ENCODE measurements at places on chromosomes 4 and X.

- no peak for DNase-seq
Observed at GRCh38 chrX:115318139-115318538, 28.6 kb downstream of the LUZP4 start.

- no peak for DNase-seq
Observed at GRCh38 chrX:38878641-38879340, 77.5 kb downstream of the MID1IP1 start.

DNA sequence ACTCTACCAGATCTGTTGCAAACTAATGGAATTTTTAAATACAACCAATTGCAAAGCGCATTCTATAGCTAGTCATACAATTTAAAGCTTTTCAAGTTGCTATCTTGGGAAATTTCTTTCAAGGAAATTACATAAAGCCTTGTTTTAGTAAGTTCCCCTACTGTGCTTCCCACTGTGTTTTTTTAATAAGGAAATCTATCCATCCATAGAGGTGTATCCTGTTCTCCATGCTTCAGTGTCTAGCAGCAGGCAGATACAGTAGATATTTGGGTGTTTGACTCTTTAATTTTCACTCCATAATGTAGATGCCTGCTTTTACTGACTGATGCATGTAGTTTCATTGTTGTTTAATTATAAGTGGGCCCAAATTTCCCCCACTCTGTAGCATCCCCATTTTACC is 171.6 kb upstream of the POU3F4 start:
- no peak for DNase-seq

- no peak for DNase-seq
Observed at GRCh38 chr4:9936129-9936644, 85.1 kb downstream of the SLC2A9 start.

GRCh38 chr4:24408640-24409039 is 175.7 kb downstream of the DHX15 start:
- DNase-seq = no peak

DNA sequence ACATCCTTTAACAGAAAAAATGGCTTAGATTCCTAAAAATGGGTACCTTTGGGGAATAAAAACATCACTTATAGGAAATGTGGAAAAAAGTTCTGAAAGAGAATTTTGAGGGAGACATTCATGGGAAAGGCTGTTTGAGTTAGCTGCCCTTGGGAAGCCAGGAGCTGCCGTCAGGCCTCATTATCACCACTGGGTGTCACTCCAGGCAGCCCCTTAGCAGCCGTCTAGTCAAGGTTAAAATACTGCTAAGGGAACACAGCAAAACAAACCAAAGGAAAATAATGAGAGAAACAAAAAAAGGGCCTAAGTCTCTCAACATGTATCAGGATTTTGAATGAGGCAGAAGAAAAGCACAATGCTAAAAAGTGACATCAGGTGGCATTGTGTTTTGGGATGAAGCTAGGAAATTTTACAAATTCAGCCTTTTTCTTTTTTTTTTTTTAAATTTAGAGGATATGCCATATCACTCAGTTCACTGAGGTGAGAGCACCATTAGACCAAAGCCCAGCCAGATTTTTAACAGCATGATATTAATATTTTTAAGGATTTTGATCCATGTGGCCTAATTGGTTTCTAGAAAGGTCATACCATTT is 235.3 kb downstream of the GPAT3 start:
- DNase-seq = peak; percentile 64
